ENCODE measurements at places on chromosomes 1 and 21.

DNA sequence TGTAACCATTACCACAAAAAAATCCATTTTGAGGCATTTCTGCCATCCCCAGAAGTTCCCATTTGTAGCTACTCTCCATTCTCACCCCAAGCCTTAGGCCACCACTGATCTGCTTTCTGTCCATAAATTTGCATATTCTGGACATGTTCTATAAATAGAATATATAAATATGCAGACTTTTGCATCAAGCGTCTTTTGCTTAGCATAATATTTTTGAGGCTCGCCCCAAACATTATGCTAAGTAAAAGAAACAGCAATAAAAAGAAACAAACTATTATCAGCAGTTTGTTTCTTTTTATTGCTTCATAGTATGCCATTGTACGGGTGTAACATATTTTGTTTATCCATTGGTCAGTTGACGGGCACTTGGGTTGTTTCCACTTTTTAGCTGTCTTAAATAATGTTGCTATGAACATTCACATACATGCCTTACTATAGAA is 7.9 kb downstream of the TFAP2E start:
- no peak for DNase-seq

DNA sequence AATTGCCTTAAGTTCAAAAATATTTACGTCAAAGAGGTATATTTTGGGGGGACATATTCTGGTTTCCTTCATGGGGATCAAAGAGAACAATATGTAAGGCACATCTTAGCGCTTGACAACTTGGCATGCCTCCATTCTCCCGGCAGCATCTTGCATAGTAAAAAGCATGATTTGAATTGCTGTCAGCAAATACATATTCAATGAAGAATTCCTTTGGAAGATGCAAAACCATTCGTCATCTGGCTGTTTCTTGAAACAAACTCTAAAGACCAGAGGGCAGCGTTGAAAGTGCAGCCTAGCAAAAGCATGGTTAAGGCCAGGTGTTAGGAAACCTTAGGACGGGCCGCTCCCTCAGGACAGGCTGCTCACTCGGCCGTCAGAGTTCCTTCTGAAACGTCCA is 3.4 kb upstream of the PIK3CD start:
- no peak for DNase-seq

DNA sequence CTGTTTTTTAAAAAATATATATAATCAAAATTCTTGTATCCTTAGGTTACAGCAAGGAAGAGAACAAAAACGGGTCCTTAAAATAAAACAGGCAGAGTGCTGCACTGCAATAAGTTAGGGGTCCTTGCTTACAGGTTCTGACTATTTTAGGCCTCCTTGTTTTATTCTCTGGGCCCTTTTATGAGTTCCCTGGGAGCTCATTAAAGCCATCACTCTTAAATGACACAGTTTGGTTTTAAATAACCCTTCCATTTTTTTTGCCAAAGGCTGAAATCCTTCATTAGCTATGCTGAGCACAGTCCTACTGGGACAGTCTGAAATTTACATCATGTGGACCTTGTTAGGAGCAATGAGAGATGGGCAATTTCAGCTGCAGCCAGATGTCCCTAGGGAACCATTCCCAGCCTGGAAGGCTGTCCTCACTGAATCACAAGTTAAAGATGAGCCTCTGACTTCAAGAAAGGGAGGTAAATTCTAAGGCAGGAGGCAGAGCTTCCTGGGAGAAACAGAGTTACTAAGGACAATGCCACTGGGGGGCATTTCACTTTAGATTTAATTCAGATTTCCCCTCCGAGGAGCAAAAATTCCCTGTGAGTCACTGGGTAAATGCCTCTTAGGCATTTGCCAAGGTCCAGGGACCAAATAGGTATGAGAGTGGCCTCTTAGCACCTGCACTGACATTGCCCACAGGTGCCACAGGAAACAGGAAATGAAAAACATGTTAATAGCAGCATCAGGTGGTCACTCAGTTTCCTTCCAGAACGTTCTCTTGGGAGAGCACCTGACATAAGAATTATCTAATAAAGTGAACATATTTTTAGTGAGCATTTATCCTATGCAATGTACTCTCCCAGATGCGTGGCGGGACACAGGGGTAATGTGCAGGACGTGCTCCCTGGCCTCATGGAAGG is 3.8 kb upstream of the MUL1 start:
- DNase-seq: no peak

DNA sequence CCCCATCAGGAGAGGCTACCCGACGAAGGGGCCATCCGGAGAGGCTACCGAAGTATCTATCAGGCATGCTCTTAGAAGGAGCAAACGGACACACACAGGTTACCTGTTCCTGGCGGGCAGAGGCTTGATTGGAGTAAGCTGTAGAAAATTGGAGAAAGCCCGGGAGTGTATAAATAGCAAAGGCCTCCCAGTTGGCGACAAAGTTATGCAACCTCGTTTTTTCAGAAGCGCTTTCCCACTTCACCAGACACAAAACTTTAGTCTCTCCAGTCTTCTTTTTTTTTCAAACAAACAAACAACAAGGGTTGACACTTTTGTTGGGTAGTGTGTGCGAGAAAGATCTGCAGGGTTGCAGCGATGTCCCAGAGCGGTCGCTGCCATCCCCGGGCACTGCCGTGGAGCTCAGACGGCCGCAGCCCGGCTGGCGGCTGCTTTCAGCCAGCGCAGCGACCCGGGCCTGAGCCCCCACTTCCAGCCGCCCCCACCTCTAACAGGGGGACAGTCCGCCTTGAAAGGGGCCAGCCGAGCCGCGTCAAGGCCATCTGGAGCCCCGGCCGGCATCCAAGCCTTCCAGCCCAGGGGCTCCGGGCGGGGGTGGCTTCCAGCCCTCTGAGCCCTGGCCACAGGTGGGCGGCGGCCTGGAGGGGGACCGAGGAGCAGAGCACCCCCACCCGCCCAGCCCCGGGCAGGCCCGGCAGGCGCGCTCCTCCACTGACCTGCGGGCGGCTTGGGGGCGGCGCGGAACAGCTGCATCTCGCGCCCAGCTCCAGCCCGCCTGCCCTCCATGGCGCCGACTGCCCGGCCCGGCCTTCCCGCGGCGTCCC is 616 bp downstream of the MCOLN3 start:
- DNase-seq: no peak

DNA sequence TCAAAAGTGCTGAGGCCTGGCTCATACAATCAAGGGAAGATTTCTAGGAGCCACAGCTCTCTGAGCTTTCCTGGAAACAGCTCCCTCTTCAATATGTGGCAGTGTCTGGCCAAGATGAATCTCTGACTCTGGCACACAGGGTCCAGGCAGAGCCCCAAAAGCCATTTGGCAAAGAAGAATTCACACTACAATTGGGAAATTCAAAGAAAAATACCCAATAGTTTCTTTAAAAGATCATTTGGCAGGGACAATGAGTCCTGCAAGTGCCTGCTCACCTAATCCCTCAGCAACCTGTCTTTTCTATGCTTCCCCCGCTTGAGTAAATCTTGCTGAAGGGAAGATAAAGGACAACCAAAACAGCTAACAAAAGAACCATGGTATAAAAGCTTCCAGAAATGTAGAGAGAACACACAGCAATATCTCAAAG is 124.6 kb downstream of the TGFBR3 start:
- no peak for DNase-seq

GRCh38 chr21:34215911-34216717 is 142.7 kb downstream of the MRPS6 start:
- DNase-seq: no peak
